Left ventricle myocardium inferior (tissue), 1 donor: ENCODE measurements at places on chromosomes 1 and 21. TPM values are rescaled to one million over a fixed set of nuclear protein-coding genes. Genes with fewer than 3 reads are reported as not detected.

The RAB25 gene
- not detected for total RNA-seq

The CDC7 gene
- 0.60 TPM for total RNA-seq

DNA sequence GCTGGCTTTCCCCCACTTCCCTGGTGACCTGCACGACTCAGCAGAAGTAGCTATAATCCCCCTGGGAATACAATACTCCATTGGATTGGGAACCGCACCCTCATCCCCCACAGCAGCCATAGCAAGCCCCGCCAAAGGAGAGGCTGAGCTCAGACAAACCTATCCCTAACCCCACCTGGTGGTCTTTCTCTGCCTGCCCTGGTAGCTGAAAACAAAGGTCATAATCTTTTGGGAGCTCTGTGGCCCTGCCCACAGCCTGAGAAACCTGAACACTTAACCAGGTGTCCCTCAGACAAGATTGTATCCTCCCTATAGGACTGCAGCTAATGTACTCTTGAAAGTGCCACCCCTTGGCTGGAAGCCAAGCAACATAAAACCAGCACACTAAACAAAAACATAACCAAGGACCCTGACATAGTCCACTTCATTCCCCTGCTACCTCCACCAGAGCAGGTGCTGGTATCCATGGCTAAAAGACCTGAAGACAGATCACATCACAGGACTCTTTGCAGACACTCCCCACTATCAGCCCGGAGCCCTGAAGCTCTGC is 71.6 kb upstream of the RUNX1 start:
- no peak for DNase-seq

- no peak for DNase-seq
These were observed 208.9 kb upstream of the C1orf174 start for GRCh38 chr1:4108758-4109627.

GRCh38 chr1:204878621-204879234 is 8.1 kb downstream of the NFASC start:
- DNase-seq: no peak

DNA sequence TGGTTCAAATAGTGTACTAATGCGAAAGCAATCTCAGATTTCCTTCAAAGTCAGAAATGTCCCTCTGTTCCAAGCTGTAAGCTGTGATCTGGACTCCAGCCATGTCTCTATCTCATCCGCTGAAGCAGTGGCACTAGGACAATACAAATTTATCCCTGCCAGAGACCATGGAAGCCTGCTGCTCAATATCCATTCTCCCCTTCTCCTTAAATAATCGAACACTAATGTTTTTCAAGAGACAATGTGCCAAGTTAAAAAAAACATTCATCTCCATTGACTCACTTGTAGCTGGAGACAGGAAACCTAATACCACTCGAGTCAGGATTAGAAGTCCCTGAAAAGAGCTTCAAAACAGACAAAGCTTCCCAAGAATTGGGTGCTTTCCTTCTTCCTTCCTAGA is 38.5 kb upstream of the PGBD5 start:
- no peak for DNase-seq

DNA sequence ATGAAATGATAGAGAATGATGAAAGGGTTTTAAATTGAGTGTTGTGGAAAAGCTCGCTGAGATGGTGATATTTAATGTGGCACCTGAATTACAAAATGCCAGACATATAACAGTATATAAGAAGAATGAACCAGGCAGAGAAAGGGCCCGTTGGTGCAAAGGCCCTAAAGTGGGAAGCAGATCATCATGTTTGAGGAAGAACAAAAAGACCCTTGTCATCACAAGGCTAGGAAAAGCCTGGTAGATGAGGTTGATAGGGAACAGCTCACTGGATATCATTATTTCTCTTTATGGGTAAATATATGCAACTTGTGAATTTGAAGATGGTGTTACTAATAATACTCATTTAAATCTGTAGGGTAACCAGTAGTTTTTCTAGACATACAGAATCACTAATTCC is 11.0 kb downstream of the RAP1A start:
- DNase-seq: no peak
